ENCODE measurements at places on chromosomes 1 and 21. TPM values are rescaled to one million over a fixed set of nuclear protein-coding genes. Genes with fewer than 3 reads are reported as not detected.

GJA8 gene
- total RNA-seq: not detected

CLCC1 gene
- total RNA-seq: 20.2 TPM

PRELP gene
- not detected for total RNA-seq

GRCh38 chr1:155970531-155971167 is 7.7 kb downstream of the ARHGEF2 start:
- DNase-seq: no peak

DNA sequence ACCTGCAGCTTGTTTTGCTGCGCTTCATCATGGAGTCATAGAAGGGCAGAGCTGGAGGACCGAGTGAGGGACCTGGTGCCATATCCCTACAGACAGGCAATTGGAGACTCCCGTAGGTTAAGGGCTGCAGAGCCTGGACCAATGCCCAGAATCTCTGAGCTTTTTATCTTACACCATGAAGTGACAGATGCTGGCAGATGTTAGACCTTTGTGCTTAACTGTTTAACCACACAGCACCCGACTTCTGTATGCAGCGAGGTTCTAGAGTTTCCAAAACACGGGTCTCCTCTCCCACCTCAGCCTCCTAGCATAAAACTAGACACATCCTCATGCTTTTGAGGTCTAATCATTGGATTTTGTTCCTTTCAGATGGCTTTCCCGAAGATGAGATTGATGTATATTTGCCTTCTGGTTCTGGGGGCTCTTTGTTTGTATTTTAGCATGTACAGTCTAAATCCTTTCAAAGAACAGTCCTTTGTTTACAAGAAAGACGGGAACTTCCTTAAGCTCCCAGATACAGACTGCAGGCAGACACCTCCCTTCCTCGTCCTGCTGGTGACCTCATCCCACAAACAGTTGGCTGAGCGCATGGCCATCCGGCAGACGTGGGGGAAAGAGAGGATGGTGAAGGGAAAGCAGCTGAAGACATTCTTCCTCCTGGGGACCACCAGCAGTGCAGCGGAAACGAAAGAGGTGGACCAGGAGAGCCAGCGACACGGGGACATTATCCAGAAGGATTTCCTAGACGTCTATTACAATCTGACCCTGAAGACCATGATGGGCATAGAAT is 47.6 kb downstream of the B3GALT5 start:
- DNase-seq: no peak

Data from CD8-positive, alpha-beta memory T cell (primary cell).